ENCODE measurements at places on chromosomes 12 and 14.

DNA sequence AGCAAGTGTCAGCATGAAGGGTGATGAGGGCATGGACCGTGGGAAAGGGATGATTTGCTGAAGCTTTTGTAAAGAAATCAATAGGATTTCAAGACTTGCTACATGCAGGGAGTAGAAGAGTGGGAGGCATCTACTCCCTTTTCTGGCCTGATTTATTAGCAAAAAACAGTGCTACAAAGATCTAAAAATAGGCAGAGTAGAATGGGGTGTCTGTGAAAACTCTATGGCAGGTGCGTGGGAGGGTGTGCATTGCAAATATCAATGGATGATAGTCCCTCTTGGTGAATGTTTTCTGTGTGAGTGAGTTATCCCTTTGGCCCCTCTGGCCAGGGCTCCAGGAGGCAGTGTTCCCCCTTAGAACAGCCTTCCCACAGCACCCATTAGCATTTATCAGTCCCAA, 139.0 kb downstream of the SMOC1 start:
- DNase-seq: no peak

- no peak for DNase-seq
Measured at GRCh38 chr14:98328496-98328895, 943.5 kb downstream of the BCL11B start.

- DNase-seq: no peak
Measured at GRCh38 chr12:58841058-58841798, 79.1 kb downstream of the LRIG3 start.

GRCh38 chr14:55773984-55774545, 194.1 kb downstream of the KTN1 start:
- DNase-seq: no peak

GRCh38 chr12:40946612-40947194, 241.4 kb upstream of the PDZRN4 start:
- DNase-seq: no peak

All from stimulated activated CD8-positive, alpha-beta memory T cell treated with anti-CD3 and anti-CD28 coated beads, Interleukin-7, amount 100 ng/mL, for 48 hours (primary cell).